ENCODE measurements at places on chromosomes 1 and 21.

- peak; percentile 47 for DNase-seq
Measured at GRCh38 chr1:35544976-35545375, 12.2 kb downstream of the KIAA0319L start.

GRCh38 chr1:234322097-234322496 is 51.2 kb upstream of the COA6 start:
- no peak for DNase-seq

DNA sequence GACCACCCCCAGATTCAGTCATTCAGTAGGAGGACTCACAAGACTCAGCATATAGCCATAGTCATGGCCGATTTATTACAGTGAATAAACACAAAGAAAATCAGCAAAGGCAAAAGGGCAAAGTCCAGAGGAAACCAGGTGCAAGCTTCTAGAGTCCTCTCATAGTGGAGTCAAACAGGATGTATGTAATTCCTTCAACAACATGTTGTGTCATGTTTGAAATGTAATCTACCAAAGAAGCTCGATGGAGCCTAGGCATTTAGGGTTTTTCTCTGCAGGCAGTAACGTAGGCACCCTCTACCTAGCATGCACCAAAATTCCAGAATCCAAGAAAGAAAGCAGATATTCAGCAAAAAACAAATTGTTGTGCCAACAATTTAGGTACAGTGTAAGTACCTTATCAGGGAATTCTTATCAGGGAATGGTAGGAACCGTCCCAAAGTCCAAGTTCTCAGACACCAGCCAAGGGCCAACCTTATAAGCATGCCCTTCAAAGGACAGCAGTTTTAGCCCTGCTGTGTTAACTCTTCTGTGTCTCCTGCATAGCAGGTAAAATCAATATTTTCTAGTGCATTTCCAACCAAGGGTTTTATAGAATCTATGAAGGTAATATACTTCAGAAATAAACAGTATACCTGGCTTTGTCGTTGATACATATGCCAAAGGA is 16.1 kb upstream of the SLAMF6 start:
- no peak for DNase-seq

- DNase-seq, result no peak
Measured at GRCh38 chr1:186057086-186057485, 318.0 kb downstream of the TPR start.

DNA sequence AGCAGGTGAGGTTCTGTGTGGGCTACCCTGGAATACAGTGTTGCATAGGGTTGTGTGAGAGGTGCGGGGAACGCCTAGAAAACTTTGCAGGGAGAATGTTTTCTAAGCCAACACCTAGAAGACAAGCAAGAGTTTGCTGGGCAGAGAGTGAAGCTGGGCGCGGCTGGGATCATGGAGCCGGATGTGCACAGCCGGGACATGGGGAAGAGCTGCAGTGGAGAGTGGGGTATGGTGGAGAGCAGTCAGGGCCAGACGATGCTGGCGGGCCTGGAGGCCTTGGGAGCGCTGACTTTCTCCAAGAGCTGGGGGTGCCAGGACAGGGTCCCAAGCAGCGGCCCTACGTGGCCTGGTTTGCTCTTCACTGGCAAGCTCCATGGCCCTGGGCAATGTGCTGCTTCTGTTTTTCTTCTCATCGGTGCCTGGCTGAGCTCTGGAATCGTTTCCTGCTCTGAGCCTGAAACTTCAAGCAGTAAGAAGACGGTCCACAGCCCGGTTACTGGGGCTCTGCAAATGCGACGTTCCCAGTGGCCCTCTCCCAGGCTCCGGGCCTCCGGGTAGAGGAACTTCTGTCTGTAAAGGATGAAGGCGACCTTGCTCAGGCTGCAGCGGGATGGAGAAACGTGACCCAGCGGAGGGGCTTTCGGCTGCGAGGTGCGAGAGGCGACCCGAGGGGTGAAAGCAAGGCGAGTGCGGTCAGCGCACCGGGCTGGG is 51.9 kb upstream of the CD34 start:
- DNase-seq, result no peak

GRCh38 chr1:116785006-116785405 is 30.8 kb downstream of the CD2 start:
- no peak for DNase-seq

DNA sequence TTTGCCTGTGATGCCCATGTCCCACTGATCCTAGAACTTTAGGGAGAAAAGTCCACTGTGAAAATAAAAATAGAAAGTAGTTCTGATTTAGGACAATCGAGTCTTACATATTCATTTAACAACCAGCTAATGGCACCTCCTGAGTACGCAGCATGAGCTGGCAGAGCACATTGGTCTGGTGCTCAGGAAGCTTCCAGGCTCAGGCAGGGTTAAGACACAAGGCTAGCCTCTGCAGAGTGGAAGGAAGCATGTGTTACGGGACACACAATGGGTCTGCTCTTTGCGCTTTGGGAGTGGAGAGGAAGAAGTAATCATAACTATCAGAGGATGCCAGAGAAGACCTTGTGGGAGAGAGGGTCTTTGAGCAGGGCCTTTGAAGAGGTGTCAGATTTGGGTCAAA is 4.2 kb upstream of the KLHDC8A start:
- no peak for DNase-seq

DNA sequence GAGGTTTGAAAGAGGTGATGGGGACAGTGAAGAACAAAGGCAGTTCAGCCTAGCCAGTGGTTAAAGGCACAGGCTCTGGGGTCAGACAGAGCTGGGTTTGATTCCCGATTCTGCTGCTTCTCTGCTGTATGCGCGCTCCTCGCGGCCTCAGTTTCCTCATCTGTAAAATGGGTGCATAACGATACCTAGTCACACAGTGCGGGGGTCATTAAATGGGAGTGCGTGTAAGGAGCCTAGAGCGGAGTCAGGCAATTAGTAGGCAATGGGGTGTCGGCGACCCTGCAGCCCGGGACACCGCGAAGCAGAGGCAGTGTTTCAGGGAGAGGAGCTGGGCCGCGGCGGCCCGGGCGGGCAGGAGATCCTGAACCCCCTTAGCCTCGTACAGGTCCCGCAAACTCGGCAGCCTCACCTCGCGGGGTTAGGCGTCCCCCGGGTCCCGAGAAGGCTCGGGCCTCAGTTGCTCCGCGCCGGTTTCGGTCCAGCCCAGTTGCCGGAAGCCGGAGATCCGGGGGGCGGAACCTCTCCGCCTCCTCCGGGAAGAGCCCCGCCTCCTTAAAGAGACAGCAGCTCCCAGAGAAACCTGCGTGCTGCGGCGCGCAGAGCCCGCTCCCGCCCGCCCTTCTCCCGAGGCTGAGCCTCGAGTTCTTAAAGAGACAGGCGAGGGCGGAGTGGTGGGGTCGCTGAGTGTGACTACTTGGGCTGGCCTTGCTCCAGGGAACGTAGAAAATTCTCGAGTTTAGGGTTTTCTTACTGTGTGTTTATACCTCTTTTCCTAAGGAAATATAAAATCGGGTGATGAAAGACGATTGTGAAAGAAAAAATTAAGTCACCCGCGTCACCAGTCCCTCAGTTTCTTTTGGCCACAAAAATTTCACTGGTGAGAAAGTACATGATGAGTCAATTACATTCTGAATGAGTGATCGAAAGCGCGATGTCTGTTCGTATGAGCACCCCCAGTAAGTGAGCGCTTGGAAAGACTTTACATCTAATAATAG is at the start of gene YIPF1:
TSS of gene YIPF1 (minus strand) at position 494 of the 995 bp plus-strand sequence. CDS start 860 bp downstream, outside the sequence.
- DNase-seq, result peak; percentile 83

GRCh38 chr1:244552336-244552735 is 91.3 kb downstream of the CATSPERE start:
- no peak for DNase-seq

GRCh38 chr1:106937104-106937503 is 119.4 kb upstream of the PRMT6 start:
- DNase-seq, result no peak

DNA sequence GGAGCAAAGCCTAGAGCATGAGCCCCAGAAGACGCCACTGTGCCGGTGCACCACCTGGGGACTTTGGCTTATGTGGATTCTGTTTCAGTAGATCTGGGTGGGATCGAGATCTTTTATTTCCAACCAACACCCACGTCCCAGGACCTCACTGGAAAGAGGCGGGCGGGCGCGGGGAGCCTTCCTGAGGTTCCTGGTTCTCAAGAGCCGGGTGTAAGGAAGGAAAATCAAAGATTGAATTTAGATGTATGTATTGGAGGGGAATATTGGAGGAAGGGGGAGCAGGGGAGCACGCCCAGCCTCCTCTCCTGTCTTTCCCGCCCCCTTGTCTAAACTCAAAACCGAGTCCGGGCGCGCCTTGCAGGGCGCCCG is 6.2 kb upstream of the OLIG2 start:
- no peak for DNase-seq

DNA sequence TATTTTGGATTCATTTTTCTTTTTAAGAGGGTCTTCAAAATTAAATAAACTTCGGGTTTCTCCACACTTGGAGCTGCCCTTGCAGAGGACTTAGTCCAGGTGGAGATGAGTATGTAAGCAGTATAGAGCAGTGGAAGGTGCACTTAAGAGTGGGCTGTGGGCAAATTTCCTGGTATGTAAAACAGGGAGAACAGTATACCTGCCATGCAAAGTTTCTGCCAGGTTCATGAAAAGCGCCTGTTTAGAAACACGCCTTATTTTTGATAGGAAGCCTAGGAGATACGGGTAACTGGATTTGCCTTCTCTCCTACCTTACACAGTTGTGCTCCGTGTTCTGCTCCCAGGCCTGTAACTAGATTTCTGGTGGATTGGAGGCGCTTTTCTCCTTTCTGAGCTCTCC is 1.2 kb downstream of the KDM4A start:
- DNase-seq, result no peak

DNA sequence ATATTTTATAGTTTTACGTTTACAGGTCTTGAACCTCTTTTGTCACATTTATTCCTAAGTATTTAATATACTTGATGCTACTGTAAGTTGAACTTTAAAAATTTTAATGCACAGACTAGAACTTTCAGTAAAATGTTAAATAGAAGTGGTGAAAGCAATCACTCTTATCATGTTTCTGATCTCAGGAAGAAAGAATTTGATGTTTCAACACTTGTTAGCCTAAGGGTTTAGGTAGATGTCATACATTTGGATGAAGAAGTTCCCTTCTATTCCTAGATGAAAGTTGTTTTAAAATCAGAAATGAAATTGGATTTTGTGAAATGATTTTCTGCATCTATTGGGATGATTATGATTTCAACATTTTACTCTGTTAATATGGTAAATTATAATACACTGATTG is 63.6 kb upstream of the TTLL7 start:
- no peak for DNase-seq

- no peak for DNase-seq
Measured at GRCh38 chr1:228986093-228986904, 251.0 kb downstream of the RHOU start.

DNA sequence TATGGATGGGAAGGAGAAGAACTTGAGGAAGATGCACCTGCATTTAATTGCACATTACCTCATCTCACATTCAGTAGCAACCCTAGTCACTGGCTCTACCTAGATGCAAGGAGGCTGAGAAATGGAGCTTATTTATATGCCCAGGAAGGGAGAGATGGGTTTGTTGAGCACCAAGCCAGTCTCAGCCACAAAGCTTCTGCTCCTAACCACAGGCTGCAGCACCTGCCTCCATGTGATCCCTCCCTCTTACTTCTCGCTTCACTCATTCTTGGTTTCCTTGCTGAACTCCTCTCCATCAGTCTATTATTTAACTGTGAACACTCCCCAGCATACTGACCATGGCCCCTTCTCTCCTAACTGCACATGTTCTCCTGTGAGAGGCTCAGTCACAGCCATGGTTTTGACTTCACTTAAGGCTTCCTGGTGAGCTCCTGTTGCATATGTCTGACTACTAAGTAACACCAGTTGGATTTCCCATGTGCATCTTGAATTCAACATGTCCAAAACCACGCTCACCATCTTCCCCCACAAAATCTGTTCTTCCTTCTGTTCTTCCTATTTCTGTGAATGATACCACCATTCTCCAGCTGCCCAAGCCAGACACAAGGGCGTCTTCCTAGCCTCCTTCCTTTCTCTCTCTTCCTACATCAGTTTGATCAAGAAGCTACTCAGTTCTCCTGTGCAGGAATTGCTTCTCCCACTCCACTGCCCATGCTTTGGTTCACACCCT is 139.8 kb downstream of the AK5 start:
- peak; percentile 51 for DNase-seq

GRCh38 chr1:212401838-212402582 is 12.7 kb downstream of the PACC1 start:
- no peak for DNase-seq

DNA sequence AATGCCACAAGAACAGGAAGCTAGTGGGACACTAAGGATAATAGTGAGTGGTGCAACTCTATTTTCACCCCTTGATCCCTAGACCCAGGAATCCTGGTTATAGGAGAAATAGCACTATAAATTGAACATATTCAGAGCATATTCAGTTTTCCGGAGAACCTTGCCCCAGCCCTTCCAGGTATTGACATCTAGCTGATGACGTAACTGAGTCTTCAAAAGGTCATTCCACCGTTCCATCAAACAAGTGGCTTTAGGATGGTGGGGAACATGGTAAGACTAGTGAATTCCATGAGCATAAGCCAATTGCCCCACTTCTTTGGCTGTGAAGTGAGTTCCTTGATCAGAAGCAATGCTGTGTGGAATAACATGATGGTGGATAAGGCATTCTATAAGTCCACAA is 2.9 kb downstream of the MROH9 start:
- no peak for DNase-seq

GRCh38 chr21:29096218-29097015 is 23.0 kb upstream of the CCT8 start:
- no peak for DNase-seq

DNA sequence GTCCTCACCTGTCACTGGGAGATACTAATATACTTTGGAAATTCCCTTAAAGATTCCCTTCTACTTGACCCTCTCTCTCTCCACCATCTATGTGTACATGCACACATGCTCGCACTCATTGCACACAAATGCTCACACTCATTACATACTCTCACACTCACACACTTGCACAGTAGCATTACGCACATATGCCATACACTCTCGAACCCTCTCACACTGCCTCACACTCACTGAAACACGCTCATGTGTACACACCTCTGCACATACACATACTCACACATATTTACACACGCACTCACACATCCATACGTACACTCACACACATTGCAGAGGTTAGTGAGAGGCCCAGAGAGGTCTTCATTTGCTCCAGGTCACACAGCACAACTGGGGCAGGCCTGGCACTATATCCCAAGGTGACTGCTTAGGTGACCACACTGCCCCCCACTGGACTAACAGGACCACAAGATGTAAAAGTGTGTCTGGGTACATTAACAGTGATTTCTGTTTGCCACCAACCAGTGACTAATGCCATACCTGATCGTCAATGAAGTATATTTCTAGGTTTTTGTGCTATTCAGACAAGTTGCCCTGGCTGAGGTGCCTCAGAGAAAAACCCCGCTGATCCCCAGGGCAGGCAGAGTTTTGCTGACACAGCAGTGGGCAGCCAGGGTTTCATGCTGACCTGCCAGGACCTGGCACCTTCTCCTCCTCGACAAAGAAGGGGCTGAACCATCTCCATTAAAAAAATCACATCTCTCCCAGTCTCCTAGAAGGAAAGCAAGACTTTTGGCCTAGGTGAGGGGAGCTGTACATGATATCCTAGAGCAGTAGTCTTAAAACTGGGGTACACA is 28.5 kb upstream of the CAMK1G start:
- no peak for DNase-seq

- no peak for DNase-seq
Measured at GRCh38 chr1:48058135-48059025, 61.2 kb upstream of the TRABD2B start.
